Ascending aorta (tissue), 2 donors: ENCODE measurements at places on chromosomes 7 and 10. TPM values are rescaled to one million over a fixed set of nuclear protein-coding genes. Genes with fewer than 3 reads are reported as not detected.

GRCh38 chr10:78992333-78992732 lies 76.4 kb upstream of the ZMIZ1 start:
- DNase-seq, result no peak

DNA sequence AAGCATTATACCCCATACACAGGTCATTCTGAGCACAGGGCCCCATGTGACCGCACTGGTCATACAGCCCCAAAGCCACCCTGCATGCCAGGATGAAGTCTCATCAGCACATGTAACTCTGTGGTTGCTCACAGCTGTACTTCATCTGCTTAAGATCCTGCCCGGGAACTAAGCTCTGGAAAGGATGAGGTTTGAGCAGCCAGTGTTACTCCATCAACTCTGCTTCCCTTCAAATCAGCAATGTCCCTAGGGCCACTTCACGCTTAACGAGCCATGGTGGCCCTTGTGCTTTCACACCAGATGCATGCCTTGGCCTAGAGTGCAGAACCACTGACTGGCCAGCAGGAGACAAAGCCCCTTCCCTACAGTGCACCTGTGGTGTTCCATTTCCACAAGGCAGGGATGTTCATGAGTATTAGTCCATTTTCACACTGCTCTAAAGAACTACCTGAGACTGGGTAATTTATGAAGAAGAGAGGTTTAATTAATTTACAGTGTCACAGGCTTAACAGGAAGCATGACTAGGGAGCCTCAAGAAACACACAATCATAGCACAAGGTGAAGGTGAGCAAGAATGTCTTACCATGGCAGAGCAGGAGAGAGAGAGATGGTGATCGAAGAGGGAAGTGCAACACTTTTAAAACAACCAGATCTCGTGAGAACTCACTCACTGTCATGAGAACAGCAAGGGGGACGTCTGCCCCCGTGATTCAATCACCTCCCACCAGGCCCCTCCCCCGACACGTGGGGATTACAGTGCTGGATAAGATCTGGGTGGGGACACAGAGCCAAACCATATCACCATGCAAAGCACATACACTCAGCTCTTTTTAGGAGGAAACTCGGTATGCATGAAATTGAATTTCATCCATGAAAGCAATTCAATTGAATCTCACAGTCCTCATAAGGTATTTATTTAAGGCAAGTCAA lies 149.0 kb upstream of the CDCA7L start:
- DNase-seq, result peak; percentile 58

GJD4 gene
- not detected for total RNA-seq

DNA sequence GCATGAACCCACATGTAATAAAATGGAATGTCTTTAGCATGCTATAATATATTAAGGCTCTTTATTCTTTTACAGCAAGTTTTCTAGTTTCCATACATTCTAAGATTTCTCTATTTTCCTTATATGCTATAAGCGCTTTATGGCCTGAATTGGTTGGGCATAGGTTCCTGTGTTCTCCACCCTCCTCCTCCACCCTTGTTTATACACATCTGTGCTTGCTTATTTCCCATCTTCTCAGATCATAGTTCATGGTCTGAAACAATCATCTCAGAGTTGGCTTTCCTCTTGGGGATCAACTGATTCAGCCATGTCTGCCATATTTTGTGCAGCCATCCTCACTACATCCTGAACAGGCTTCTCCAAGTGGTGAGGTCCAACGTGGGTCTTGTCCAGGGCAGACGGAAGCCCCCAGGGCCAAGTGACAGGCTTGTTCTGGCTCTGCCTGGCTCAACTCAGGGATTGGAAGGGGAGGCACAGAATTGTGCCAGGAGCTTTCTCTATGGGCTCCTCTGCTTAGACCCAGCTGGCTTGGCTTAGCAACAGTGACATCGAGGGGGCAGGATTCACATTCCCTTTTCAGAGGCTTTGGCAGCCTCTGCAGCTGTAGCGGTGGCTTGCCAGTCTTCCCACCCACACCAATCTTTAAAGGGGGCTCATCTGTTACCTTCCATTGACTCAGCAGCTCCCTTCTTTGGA lies 327.3 kb downstream of the PTEN start:
- DNase-seq, result no peak

DNA sequence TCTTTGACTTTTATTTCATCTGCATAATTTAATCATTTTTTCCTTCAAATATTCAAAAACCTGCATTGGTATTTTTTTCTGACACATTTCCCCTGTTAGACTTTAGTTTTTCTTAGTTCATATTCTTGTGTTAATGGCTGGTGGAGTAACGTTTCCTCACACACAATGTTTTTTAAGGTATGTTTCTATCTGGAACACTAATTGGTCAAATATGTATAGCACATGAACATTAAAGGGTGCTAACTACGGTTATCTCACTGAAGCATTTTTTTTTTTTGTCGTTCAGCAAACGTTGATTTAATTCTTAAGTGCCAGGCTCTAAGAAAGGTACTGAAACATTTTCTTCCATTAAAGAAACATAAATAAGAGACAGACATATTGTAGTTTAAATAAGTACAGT lies 87.7 kb downstream of the PTPRZ1 start:
- DNase-seq, result no peak

DNA sequence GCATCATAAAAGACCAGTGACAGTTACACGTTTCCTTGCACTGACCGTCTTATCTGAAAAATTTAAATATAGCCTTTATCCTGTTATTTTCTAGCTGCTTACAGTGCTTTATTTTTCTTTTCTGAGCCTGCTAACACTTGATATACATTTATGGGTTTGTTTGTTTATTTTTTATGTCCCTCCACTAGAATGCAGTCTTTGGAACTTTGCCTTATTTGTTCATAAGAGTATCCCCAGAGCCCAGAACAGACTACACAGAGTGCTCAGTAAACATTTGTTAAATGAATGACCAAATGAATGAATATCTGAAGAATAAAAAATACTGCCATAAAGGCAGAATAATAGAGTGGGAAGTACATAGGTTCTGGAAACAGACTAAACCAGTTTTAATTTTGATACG lies 202.3 kb upstream of the LRRN3 start:
- no peak for DNase-seq

DBNL gene
- 177 TPM for total RNA-seq

ORAI2 gene
- 45.1 TPM for total RNA-seq

- DNase-seq, result no peak
Observed at GRCh38 chr7:104039363-104039762, 49.9 kb upstream of the RELN start.

MSS51 gene
- total RNA-seq, result not detected

DNAH11 gene
- 0.75 TPM for total RNA-seq

GRCh38 chr10:44498222-44498621 lies 113.3 kb upstream of the CXCL12 start:
- no peak for DNase-seq

GRCh38 chr7:47967708-47968107 lies 11.7 kb downstream of the HUS1 start:
- no peak for DNase-seq

DNA sequence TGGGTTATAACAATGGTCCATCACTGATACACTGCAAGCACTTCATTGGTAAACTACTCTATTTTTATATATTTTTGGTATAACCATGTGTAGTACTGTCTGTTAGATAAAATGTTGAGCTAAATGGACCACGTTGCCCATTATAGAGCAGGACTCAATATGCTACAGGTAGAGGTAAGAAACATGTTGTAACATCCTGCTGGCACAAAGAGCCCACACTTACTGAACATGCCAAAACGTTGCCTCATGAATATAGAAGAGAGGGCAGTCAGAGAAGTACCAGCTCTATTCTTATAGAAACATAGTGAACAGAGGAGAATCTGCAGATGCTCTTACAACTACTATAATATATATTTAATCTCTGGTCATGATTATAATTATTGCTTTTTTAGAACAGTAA lies 18.4 kb upstream of the MET start:
- DNase-seq, result no peak

ERVW-1 gene
- total RNA-seq, result not detected

AHCYL2 gene
- 62.9 TPM for total RNA-seq

DNA sequence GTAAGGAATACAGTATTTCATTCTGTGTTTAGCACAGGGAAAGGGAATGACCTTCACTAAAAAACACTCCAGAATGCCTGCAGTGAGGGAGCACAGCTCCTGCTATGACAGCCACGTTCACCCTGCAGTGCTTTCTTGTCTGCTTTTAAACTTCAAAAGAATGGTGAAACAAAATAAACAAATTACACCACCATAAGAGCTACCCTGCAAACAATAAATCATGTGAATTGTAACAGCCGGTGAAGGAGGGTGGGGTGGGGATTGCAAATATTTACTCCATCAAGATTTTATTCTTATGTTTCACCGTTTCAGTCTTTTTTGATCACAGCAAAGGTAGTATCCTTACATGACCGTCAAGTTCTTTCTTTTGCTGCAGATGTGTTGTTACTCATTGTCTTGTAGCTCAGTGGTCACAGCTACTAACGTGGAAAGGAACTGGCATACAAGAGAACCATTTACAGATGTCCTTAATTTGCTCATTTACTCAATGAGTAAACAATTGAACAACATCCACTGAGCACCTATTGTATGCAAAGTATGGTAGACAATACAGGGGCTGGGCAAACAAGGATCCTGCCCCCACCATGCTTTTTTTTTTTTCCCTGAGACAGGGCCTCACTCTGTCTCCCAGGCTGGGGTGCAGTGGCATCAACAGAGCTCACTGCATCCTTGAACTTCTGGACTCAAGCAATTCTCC lies 4.1 kb upstream of the CHN2 start:
- DNase-seq, result no peak

CBLL1 gene
- 44.1 TPM for total RNA-seq

GRCh38 chr7:24786306-24786705 lies 29.0 kb upstream of the GSDME start:
- DNase-seq, result no peak

GIMAP7 gene
- total RNA-seq, result 9.4 TPM

- DNase-seq, result peak; percentile 44
Observed at GRCh38 chr10:28291881-28292297, 11.0 kb downstream of the MPP7 start.

- no peak for DNase-seq
Observed at GRCh38 chr10:4154191-4154715, 369.2 kb upstream of the KLF6 start.

SLC39A12 gene
- not detected for total RNA-seq

GRCh38 chr10:73946253-73947145 lies 35.6 kb downstream of the PLAU start:
- no peak for DNase-seq

CYREN gene
- 21.6 TPM for total RNA-seq
